ENCODE measurements at places on chromosomes 11 and 22.

DNA sequence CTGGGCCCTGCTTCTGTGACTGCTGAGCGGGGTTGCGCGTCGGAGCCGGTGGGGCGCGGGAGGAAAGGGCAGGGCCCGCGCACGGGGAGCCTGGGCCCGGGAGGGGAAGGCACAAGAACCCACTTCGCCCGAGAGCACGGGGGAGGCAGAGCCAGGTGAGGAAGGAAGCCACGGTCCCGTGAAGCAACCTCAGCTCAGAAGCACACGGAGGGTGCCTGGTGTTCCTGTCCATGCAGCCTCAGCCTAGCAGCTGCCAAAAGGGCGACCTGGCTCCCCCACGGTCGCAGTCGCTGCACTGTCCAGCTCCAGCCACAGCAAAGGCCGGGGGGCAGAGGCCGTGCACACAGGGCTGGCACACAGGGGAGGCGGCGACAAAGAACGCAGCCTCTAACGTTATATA, 9.3 kb upstream of the CDC42BPG start:
- no peak for DNase-seq

DNA sequence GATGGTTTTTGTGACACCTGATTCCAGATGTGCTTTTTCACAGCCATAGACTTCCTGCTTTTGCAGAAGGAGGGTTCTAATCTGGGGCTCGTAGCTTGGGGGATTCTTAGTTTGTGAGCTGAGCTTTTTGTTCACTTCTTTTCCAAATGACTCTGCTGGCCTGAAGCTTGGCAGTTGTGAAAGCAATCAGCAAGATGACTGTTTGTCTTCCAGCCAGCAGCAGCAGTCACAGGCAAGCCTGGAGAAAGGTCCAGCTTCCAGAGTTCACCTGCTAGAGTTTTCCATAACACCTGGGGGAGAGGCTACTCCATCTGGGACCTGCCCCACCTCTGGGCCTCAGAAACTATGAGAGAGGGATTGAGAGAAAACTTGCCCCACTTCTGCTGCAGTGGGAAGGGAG, 4.1 kb downstream of the MARK2 start:
- no peak for DNase-seq

DNA sequence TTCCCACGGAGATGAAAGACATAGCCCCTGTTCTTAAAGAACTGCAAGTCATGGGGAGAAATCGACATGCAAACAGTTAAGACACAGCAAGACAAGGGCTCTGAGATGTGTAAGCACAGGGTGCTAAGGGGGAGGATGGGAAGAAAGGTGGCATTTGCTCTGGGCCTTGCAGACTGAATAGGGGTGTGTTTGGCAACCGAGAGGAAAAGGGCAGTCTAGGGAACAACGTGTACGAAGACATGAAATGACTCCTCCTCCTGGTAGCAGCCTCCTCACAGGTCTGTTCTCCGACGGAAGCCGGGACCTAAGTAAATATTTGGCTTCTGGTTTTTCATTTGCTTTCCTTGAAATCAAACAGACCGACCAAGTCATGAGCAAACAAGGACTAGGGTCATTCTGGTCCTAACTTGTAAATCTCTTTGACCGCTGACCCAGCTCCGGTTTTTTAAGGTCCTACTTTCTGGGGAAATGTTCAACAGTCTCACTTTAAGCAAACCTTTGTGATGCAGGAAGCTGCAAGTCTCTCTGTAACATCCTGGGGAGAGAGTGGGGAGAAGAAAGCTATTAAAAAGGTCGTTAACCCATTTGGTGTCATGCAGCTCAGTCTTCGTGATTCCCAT, 19.7 kb downstream of the NNMT start:
- DNase-seq = no peak

GRCh38 chr11:73623686-73624085, 22.7 kb upstream of the PLEKHB1 start:
- no peak for DNase-seq

DNA sequence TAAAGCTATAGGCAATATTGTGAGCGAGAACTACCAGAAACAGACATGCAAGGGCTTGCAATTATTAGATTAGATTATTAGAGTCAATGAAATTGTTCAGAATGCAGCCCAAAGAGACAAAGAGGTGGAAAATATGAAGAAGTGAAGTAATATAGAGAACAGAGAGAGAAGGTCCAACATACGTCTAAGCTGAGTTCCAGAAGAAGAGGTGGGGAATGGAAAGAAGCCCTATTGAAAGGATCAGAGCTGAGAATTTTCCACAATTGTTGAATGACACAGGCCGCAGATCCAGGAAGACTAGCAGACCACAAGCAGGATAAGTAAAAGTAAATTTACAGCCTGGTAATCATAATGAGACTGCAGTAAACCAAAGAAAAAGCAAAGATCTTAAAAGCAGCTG, 93.2 kb downstream of the EXT2 start:
- DNase-seq = no peak

DNA sequence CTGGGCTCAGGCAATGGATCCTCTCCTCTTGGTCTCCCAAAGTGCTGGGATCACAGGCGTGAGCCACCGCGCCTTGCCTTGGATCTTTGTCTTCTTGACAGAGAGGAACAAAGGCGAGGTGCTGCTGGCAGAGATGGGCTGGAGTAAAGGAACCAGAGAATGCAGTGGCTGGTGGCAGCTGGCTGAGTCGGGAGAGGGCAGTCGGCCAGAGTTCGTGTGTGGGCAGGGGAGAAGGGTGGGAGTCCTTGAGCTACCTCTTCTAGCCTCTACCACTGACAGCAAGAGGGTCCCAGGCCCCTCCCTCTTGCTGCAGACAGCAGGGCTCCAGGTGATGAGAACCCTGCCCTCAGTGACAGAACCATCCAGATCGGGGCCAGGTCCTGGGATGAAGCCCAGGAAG, 86.2 kb upstream of the LINC01488 start:
- no peak for DNase-seq

- no peak for DNase-seq
These were observed 11.8 kb downstream of the ROBO3 start for GRCh38 chr11:124876818-124877630.

GRCh38 chr11:119795690-119796089, 66.7 kb upstream of the NECTIN1 start:
- no peak for DNase-seq

- DNase-seq = no peak
These were observed 77.5 kb downstream of the AMOTL1 start for GRCh38 chr11:94845622-94846021.

DNA sequence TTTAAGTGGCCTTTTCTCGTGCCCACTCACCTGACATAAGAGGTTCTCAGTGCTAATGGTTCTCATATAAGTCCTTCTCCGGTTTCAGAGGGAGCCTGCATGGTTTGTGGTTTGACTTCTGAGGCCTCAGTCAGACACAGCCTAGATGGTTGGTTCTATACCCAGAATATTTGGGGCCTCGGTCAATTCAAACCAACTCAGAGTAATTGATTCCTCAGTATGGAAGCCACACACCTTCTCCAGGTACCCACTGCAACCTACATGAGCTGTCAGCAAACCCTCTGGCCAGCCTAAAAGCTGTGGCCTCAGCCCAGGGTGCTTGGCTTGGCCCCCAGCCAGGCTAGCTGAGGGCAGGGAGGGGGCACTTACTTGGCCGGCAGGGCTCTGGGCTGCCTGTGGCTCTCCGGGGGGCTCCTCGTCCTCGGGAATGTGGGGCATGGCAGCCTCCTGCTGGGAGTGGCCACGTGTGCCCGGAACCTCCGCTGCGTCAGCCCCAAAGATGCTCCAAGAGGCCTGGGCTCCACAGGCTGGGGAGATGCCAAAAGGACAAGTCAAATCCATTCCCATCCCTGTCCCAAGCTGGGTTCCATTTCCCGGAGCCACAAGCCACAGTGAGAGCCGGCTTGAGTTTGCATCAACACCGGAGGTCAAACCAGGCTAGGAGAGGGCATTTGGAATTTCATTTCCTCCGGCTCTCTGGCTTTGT, 41.7 kb downstream of the IRAG1 start:
- no peak for DNase-seq

DNA sequence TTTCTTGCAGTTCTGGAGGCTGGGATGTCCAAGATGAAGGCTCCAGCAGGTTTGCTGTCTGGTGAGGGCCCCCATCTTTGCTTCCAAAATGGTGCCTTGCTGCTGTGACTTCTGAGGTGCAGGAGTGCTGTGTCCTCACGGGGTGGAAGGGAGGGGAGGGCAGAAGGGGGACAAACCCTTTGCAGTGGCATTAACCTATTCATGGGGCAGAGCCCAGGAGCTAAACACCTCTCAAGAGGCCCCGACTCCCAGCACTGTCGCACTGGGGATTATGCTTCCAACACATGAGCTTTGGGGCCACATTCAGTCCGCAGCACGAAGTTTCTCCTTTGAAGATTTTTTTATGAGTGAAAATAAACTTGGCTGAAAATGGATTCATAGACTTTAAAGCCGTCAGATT, 25.5 kb upstream of the OSBPL5 start:
- DNase-seq = no peak

- DNase-seq = no peak
These were observed 81.0 kb upstream of the SNX19 start for GRCh38 chr11:130997278-130997677.

- DNase-seq = no peak
These were observed 54.3 kb downstream of the SPATA19 start for GRCh38 chr11:133790995-133791394.

DNA sequence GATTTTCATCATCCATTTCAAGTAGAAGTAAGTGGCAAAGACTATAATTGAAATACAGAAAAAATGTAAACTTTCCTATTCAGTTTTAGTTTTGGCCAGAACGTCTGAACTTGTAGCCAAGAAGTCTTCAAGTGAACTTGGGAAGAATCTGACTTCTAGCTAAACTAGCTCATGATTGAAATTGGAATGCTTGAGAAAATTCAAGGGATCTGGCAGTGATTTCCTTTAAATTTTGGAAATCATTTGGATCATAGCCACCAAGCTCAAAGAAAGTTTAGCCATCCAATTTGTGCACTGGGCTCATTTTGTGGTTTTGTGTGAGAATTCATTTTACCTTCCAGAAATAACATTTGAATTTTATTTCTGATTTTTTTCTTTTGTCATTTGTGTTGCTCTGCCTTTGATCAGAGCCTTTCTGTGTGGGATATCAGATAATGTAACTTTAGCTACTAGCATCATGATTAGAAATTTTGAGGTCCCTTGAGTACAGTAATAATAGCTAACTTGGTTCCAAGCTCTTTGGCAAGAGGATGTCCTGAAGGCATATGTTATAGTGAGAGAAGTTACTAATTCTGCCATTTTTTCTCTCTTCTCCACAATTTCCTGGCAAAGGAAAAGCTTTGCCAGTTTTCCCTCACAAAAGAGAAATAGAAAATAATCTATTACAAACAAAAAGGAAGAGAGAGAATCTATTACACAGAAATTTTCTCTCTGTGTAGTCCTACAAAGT, 2123.7 kb upstream of the RAG2 start:
- no peak for DNase-seq

- no peak for DNase-seq
These were observed 4.4 kb upstream of the FOXRED2 start for GRCh38 chr22:36510966-36511881.

GRCh38 chr11:3709977-3710376, 38.8 kb upstream of the CHRNA10 start:
- DNase-seq = no peak

DNA sequence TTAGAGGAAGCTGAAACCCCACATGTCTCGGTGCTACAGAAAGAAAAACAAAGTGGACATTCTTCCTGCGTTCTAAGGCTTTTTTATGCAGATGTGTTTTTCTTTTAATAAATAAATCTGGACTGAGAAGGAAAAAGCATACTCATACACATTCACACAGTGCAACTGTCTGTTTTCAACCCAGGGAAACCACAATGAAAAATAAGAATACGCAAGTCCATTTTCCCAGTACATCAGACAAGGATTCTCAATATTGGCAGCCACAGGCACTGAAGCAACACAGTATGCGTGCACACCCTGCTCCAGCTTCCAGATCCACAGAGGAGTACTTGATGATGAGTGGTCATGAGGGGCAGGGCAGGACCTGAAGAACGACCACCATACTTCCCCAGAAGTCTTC, 86.9 kb downstream of the ETS1 start:
- DNase-seq = no peak

DNA sequence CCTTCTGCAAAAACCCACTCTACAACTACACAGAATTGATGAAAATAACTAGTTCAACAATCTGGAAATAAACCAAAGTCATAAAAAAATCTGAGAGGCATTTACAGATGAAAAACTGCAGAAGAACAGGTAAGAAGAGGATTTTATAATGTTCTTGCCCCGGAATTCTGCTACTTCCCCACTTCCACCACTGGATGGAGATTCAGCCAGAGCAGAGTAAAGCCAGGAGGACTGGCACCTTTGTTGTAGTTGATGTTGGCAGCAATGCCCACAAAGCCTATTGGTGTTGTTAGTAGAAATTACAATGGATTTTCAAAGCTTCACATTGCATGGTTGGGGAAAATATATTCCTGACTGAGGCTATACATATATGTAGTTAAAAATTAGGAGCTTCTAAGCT, 640.2 kb downstream of the LRRC4C start:
- DNase-seq = no peak

GRCh38 chr11:44193856-44194255, 98.4 kb downstream of the EXT2 start:
- no peak for DNase-seq

Measured in posterior cingulate gyrus (tissue), 11 donors.